ENCODE measurements at places on chromosomes 12 and 14.

GRCh38 chr12:122116707-122117535, 38.4 kb downstream of the MLXIP start:
- no peak for DNase-seq

- DNase-seq = no peak
Measured at GRCh38 chr12:96438330-96438729, 38.1 kb upstream of the CDK17 start.

- DNase-seq = no peak
Measured at GRCh38 chr14:78446807-78447206, 276.6 kb downstream of the NRXN3 start.

GRCh38 chr12:130788515-130788914, 50.5 kb downstream of the STX2 start:
- no peak for DNase-seq

All from stimulated activated CD4-positive, alpha-beta T cell treated with anti-CD3 and anti-CD28 coated beads, Interleukin-12 subunit alpha, Interleukin-12 subunit beta, amount 100 ng/mL, for 4 hours (primary cell).